Stimulated activated CD4-positive, alpha-beta T cell treated with anti-CD3 and anti-CD28 coated beads, Interleukin-4, amount 100 ng/mL, for 48 hours (primary cell): ENCODE measurements at places on chromosomes 12 and 14.

DNA sequence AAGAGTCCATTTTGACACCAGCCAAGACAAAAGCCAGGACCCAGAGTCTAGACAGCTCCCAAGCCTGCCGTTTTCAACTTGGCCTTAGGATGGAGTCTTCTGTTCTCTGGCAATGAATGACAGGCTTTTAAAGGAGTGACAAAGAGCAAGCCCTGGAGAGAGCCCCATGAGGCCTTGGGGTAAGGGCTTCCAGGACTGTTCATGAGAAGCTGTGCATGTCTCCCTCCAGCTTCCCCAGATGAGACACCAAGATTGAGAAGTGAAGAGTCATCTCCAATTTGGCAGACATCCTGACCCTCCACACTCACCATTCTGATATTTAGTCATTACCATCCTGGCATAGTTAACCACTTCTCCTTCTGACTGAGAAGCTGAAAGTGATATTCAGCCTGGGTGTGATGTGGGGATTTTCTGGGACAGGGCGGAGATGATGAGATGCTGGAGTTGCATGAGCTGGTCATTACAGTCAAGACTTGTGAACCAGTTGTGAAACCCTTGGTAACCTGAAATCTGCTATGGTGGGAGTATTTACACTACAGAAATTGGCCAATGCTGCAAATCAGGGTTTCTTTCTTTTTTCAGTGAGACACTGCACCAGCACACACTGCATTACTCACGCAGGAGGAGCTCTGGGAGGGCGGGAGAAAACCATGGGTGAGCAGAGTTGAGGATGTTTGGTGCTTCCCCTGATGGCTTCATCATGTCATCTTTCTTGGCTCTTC is 77.8 kb downstream of the VCPKMT start:
- peak; percentile 47 for DNase-seq

DNA sequence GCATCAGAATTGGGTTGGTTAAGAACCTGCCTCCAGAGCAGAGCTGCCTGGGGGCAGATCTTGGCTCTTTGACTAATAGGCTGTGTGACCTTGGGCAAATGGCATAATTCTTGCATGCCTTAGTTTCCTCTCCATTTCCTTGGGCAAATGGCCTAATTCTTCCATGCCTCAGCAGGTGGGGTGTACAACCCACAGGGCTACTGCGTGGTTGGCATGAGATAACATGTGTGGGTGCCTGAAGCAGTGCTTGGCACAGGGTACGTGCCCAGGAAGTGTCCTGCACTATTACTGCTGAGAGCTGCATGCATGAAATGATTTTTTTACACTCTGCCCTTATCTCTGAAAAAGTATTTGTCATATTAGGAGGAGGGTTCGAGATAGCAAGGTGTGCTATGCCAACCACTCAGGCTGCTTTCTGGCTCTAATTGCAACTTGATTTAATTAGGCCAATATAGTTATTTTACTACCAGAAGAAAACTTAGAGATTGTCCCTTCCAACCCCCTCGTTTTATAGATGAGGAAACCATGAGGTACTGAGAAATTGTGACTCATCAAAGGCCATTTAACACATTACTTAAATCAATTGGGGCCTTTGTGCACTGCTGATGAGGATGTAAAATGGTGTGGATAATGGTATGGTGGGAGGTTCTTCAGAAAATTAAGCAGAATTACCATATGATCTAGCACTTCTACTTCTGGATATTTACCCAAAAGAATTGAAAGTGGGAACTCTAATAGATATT is 161.6 kb upstream of the HIF1A start:
- no peak for DNase-seq

- DNase-seq = no peak
These were observed 67.5 kb downstream of the DNAH10 start for GRCh38 chr12:123829561-123829960.

DNA sequence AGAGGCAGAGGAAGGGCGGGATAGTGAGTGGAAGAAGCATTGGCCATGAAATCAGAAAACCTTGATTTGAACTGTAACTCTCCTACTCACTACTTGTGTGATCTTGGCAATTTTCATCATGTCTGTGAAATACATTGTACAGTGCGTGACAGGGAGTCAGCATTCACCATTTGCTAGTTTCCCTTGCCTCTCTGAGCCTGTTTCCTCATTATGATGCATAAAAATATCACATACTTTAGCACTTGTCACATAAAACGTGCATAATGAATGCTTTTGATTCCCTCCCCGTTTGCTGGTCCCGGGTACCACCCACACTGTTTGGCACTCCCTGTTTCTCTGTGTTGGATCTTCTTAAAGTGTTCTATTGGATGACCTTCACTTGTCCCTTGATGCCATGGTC is 101.1 kb upstream of the FRMD6 start:
- DNase-seq = no peak

GRCh38 chr14:28762955-28763326 is 3.6 kb upstream of the FOXG1 start:
- no peak for DNase-seq

DNA sequence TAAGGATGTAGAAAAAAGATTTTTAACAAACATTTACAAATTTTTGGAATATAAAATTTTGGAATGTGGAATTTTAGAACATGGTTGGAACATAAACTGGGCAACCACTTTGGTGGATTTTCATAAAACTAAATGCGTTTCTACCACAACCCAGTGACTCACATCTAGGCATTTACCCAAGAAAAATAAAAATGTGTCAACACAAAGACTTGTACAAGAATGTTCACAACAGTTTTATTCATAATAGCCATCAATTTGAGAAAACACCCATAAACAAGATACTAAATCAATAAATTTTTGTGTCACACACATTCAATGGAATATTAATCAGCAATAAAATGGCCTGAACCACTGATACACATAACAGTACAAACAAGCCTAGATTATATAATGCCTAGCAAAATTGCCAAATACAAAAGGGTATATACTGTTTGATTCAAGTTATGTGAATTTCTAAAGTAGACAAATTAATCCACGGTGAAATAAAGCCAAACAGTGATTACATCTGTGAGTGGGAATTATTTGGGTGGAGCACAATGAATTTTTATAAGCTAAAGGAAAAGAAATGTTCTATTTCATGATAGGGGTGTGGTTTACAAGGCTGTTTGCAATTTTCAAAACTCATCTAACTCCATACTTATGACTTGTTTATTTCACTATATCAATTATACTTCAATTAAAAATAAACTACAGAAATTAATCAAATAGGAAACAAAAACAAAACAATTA is 415.2 kb upstream of the OR4E1 start:
- no peak for DNase-seq

GRCh38 chr12:65308601-65309071 is 30.2 kb downstream of the MSRB3 start:
- DNase-seq = no peak

- DNase-seq = no peak
These were observed 34.0 kb downstream of the SH2B3 start for GRCh38 chr12:111439657-111440151.

DNA sequence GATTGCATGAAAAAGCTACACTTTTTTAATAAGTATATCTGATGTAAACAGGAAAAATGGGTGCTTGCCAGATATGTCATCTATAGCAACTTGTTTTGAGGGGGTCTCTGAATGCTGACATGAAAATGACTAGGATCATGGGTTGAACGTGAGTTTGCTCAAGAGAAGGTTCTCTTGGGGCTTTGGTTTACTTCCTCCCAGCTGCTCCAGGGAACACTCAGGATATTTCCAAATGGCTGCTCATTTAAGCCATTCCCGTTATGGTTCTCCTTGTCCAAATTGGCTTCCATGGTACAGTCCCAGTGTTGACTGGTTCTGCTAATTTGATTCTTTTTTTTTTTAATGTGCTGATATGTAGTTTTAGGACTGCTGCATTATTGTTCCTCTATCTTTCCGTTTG is 118.3 kb downstream of the ETV6 start:
- DNase-seq = no peak

- DNase-seq = no peak
These were observed 5.6 kb downstream of the DAZAP2 start for GRCh38 chr12:51244269-51244668.

GRCh38 chr12:112001576-112001975 is 11.4 kb downstream of the TMEM116 start:
- no peak for DNase-seq

DNA sequence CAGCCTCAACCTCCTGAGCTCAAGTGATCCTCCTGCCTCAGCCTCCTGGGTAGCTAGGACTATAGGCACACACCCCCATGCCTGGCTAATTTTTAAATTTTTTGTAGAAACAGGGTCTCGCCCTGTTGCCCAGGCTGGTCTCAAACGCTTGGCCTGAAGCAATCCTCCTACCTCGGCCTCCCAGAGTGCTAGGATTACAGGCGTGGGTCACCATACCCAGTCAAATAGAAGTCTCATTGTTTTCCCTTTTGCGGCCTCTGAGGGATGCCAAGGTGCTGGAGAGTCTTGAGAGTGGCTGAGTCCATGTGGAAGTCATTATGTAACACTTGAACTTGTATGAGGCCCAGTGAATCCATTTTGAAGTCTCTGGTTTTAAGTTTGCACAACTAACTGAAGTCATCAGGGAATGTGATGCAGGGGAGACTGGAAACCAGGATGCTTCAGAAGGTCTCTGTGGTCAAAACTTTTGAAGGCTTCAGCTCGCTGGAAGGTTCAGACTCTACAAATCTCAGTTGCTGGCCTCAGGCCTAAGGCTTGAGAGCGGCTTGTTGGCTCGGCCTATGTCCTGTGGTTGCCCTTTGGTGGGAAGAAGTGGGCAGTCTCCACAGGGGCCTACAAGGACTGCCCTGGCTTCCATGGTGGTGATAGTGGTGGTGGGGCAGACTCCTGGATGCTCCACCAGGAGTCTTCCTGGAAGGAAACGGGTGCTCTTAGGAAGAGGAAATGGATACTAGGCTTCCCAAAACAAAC is 29.2 kb downstream of the GALNT16 start:
- DNase-seq = no peak

GRCh38 chr12:21697904-21698630 is 40.4 kb upstream of the LDHB start:
- DNase-seq = no peak

- DNase-seq = no peak
These were observed 134.4 kb downstream of the BCAT1 start for GRCh38 chr12:24814379-24815113.

DNA sequence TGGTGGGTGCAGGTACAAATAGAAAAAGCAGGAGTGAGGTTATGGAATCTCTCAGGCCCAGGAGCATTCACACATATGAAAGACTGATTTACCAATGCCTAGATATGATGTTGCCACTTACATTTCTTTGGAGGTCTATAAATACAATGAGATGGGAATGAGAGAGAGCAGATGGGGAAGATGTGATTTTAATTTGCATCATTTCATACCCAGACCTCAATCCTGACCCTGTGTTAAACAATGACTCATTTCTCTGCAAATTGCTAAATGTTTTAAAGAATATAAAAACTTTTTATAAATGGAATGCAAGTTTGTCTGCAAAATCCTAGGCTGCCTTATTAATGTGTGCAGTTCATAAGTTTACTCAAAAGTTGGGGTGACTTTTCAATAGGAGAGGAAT is 38.6 kb upstream of the GNG2 start:
- DNase-seq = no peak

DNA sequence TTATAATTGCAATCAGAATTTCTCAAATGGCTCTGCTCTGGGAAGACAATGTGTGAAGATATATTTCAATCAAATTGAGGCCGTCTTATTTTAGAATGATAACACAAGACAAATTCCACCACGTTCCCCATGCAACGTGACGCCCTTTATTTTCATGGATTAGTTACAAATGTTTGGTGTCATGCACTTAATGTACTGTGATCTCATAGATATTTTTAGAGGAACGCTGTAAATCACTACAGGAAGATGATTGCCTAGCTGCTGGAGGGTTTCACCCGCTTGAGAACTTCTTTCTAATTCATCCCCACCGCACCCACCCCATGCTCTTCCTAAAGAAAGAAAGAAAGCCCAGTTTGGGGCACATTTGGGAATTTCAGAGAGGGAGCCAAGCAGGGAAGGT is 117.2 kb downstream of the PLXNC1 start:
- DNase-seq = no peak

- DNase-seq = no peak
These were observed 1.9 kb downstream of the PTPN21 start for GRCh38 chr14:88552876-88553275.

GRCh38 chr14:33350366-33350990 is 411.8 kb downstream of the NPAS3 start:
- DNase-seq = no peak
